ENCODE measurements at places on chromosomes 3 and 15.

DNA sequence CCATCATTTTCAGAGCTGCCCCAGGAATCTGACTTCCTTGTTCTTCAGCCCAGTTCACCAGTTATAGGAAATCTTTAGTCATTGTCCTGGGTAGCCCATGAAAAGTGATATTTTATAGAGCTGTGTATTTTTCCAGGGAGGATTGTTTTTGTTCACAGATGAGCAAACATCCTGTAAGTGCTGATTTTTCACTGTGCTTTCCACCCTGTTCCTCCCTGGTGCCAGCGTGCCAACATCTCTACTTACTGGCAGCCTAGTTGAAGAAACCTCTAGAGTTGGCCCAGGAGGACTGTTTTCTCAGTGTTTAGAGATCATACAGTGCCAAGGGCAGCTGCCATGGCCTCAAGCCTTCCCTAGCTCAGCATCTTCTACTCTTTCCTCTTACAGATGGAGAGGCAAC is 41.3 kb downstream of the ST6GAL1 start:
- no peak for DNase-seq

DNA sequence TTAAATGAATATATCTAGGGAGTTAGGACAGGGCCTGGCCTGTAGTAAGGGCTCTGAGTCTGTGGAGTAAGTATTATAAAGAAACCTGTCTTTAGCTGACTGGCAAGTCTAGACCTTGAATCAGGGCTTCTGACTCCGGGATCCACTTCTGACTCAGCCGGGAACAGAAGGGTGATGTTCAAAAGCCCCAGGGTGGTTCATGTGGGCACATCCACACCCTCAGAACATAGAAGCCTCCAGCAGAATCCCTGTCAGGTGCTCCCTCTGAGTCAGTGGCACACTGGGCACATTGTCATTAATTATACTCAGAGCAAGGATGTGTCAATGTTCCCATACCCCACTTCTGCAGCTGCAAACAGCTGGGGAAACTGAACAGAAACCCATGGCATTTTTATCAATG is 26.7 kb upstream of the SNRK start:
- no peak for DNase-seq

- DNase-seq, result no peak
These were observed 105.8 kb upstream of the ETV5 start for GRCh38 chr3:186214670-186215069.

DNA sequence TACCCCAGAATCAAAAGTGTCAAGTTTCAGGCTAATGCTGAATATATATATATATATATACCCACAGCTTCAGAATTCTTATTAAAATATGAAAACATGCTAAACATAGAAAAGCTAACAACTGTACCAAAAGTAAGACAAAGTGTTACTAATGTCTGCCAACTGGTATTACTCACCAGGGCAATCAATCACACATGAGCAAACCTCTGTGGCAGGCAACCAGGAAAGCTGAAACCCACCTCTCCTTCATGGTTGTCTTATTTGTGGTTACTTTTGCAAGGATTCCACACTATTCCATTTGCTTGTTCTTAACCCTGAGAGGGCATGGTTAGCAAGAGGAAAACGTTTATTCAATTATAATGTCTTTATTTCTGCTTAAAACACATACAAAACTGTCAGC is 512.3 kb upstream of the MDFIC2 start:
- no peak for DNase-seq

- no peak for DNase-seq
These were observed 180.5 kb downstream of the OPA1 start for GRCh38 chr3:193773266-193774220.

DNA sequence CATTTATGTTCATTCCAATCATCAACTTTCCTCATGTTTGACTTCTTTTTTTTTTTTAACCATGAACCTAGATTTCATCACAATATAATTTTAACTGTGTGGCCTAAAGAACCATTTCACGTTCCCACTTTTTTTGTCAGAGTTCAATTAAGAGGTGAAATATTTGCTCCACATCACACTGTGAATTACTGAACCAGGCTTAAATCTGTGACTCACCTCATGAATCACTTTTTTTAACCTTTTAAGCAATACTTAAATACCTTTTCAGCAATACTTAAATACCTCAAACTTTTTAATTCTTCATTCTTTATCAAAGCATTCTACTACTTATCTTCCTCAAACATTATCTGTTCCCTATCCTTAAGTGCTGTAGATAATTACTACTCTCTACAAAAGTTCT is 137.6 kb downstream of the SI start:
- DNase-seq, result no peak

DNA sequence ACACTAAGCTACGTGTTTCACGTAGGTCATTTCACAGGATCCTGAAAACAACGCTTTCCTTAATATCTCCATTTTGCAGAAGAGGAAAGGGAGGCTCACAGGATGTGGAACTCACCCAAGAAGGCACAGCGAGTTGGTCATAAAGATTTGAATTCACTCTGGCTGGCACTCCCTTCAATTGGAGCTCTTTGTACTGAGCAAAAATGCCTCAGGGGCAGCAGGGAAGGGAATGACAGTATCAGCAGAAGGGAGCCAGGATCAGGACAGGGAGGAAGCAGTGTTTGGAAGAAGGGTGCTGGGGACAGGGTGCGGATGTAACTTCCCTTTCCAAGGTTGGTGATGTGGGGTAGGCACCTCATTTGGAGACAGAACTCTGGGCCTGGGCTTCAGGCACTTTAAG is 1.1 kb upstream of the ST6GAL1 start:
- no peak for DNase-seq

- DNase-seq, result no peak
These were observed 591.6 kb upstream of the AGTR1 start for GRCh38 chr3:148106062-148106461.

- DNase-seq, result no peak
These were observed 59.3 kb downstream of the TSC22D2 start for GRCh38 chr3:150467381-150467780.

DNA sequence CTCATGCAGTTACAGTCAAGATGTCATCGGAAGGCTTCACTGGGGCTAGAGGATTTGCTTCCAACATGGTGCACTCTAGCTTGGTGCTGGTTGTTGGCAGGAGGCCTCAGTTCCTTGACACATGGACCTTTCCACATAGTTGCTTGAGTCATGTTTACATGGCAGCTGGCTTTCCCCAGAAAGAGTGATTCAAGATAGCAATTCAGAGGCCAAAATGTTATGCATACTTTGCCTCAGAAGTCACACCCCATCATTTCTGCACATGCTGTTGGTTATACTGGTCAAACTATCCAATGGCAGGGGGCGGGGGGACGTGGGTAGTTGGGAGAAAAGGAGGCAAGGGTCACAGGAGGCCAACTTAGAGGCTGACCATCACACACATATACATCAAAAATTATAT is 58.7 kb downstream of the FOXB1 start:
- DNase-seq, result no peak

GRCh38 chr15:81281766-81282605 is 42.0 kb downstream of the STARD5 start:
- DNase-seq, result no peak

DNA sequence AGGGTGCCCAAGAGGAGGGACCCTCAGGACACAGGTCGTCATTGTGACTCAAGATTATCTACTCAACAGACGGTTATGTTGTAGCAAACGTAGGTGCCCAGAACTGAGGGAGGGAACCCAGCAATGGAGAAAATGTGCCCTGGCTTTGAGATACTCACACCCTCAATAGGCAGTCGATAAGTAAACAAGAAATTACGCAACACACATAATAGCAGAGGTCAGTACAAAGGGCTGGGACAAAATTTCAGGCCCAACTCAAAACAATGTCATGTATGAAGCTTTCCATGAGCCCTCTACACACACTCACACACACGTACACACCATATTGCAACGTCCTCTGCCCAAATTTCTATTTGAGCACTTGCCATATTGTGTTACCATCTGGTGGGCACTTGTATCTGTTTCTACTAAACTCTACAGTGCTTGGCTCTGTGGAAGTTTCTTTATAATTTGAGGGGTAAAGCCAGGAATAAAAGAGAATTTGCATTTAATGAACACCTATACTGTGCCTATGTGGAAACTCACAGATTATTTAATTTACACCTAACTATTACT is 114.6 kb upstream of the TRIM42 start:
- no peak for DNase-seq

- no peak for DNase-seq
These were observed 16.0 kb downstream of the ROBO2 start for GRCh38 chr3:77055841-77056341.
